Substantia nigra (tissue), 51 donors: ENCODE measurements at places on chromosomes 5 and 9.

GRCh38 chr9:92392690-92393089 lies 11.7 kb downstream of the OGN start:
- DNase-seq = no peak

- peak; percentile 28 for DNase-seq
These were observed 102.6 kb downstream of the PDZD2 start for GRCh38 chr5:31741496-31741895.

DNA sequence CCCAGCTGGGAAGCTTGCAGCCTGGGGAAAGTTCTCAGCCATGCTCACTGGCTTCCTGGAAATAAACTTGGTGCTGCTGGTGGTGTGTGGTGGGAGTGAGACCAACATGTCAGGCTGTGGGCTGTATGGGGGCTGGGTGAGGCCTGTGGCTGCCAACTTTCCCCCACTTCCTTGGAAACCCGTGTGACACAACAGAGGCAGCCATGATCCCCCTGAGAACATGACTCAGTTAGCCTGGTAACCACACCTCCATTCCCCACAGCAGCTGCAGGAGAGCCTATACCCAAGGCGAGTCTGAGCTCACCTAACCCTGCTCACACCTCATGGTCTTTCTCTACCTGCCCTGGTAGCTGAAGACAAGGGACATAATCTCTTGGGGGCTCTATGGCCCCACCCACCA lies 72.7 kb upstream of the RGMB start:
- no peak for DNase-seq

DNA sequence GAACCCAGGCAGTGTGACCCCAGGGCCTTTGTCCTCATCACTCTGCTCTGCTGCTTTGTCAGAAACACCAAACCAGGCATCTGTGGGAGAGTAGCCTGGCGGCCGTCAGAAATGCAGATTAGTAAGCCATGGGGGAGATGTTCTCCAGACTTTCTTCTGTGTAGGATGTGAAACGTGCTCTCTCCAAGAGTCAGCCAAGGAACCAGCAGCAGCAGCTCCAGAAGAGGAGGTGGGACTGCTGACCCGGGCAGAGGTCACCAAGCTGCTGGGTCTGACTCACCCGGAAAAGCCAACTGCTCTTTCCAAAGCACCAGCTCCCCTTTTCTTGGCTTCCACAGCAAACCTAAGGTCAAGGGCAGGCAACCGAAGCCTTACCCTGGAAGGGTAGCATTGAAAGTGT lies 14.4 kb upstream of the ABLIM3 start:
- no peak for DNase-seq

- peak; percentile 74 for DNase-seq
These were observed at the start of gene KCNN2 for GRCh38 chr5:114361724-114362196. Gene KCNN2, plus strand, starts transcription at chr5:114362070. Its CDS starts 70 bp downstream, at chr5:114362140.

DNA sequence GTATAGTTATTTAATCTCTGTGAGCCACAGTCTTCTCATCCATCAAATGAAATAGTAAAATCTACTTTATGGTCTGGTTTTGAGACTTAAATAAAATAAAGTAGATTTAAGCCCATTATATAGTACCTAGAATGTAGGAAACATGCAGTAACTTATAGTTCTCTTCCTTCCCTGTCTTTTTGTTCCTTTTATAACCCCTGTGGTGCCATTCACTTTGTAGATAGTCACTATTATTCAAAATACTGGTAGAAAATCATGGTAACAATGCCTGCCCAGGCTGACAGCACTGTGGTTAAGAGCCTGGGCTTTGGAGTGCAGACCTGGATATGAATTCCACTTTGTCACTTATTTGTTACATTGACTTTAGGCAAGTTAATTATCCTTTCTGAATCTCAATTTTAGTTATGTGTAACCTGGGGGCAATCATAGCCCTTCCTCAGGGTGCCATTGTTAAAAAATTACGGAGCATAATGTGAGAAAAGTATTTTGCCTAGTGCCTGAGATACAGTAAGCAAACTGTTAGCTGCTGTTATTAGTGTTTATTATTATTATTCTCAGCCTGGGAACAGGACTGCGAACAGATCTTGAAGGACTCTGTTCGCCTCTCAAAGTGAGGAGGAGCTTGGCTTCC lies 100.4 kb downstream of the RALGPS1 start:
- no peak for DNase-seq

DNA sequence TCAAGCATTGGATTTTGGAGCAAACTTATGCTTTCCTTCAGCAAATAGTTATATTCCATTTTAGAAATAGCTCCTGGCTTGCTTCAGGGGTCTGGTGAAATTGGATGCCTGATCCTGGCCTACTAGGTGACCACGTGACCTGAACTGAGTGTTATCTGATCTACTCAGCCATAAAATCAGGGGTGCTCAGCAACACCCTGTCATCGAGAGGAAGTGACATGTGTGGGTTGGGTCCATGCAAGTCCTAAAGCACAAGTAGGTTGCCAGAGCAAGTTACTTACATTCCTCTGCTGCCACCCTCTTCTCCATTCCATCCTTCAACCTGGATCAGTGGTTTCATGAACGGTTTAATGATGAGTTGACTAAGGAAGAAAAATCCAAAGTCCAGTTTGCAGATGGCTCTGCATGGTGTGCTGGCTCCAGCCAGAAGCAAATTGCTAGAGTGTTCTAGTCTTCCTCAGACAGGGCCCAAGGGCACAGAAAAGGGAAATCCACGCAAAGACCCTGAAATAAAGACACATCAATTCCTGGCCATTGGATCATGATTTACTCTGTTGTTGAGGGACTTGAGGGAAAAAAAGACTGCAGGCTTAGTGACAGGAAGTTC lies 2.8 kb upstream of the FAM193B start:
- no peak for DNase-seq

- DNase-seq = no peak
These were observed 13.7 kb downstream of the FOXD1 start for GRCh38 chr5:73434907-73435306.

DNA sequence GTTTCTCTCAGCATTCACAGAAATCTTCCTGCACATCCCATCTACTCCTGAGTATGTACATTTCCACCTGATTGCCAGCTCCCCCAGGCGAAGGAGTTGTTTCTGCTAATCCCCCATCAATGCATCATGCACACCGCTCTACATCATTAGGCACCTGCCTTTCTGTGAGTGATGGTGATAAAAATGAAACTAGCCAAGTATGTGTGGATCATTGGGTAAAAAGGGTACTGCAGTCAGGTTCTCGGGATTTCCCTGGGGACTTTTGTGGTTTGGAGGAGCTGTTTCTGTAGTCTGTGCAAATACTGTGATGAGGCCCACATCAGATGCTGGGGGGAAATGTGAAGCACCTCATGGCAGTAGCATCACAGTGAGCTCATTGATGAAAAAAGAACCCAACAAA lies 30.4 kb downstream of the CAMK4 start:
- no peak for DNase-seq

DNA sequence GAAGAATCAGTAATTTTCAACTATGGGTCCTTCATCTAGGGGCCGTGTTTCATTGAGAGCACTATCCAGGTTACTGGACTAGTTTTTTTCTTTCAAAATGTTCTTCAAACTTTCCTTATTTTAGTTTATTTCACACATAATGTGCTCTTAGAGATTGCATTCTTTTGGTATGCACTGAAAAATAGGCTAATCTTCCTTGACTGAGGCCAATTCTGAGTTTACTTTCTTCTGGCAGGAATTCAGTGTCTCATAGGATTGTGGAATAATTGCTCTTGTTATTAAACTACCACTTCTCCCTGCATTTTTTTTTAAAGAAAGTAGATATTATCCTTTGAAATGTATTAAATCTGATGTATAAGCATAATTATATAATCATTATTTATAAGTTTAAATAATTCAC lies 624.5 kb downstream of the RAB3C start:
- DNase-seq = no peak

DNA sequence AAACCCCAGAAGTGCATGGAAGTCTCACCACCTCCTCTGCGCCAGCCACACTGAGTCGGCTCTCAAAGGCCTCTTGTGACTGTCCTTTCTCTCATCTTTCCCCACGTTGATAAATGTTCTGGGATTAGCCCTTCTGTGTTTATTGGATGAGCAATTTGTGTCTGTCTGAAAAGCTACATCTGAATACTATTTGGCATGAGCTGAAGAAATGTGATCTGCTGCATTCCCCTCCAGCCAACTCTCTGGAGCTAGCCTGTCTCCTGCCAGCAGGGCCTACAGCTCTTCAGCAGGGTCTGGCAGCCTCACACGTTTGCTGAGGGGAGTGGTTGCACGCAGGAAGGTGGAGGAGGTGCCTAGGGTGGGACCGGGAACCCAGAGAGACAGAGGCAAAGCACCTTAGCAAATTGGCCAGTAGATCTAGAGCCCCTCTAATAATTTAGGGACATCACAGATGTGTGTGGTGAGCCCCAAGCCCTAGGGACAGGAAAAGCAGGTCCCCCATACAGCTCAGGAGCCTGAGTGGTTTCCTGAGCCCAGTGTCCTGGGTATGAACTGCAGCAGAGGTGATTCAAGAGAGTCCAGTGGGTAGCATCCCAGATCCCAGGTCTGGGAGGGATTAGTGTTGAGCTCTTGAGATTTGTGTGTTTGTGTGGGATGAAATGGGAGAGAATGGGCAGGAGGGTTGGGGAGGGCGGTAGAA lies 20.5 kb upstream of the B4GALT1 start:
- no peak for DNase-seq

DNA sequence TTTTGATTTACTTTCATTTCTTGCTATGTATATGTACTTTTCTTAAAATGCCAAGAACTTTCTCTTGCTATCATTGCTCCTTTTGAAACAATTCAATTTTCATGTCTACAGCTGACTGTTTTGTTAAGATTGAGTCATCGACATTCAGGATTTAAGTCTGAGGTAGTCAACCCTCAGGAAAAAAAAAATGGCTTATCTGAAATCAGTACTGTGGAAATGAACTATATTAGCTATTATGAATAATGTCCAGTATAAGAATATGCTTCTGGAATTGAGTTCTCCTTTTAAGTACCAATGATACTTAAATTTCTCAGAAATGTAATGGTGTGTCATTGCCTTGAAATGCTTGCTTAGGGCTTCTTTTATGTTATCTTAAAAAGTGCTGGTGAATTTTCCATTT lies 37.9 kb downstream of the TNFAIP8 start:
- DNase-seq = no peak

- DNase-seq = no peak
These were observed 47.7 kb downstream of the LIX1 start for GRCh38 chr5:97094579-97095317.

DNA sequence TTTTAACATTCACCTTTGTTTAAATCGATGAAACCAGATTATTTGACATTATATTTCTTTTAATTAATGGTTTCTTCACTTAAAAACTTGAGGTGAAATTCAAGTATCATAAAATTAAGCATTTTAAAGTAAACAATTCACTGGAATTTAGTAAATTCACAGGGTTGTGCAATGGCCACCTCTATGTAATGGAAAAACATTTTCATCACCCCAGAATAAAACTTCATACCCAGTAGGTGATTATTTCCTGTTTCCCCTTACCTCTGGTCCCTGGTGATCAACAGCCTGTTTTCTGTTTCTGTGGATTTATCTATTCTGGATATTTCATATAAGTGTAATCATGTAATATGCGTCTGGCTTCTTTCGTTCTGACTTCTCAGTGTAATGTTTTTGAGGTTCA lies 27.2 kb downstream of the HSPA4 start:
- no peak for DNase-seq

DNA sequence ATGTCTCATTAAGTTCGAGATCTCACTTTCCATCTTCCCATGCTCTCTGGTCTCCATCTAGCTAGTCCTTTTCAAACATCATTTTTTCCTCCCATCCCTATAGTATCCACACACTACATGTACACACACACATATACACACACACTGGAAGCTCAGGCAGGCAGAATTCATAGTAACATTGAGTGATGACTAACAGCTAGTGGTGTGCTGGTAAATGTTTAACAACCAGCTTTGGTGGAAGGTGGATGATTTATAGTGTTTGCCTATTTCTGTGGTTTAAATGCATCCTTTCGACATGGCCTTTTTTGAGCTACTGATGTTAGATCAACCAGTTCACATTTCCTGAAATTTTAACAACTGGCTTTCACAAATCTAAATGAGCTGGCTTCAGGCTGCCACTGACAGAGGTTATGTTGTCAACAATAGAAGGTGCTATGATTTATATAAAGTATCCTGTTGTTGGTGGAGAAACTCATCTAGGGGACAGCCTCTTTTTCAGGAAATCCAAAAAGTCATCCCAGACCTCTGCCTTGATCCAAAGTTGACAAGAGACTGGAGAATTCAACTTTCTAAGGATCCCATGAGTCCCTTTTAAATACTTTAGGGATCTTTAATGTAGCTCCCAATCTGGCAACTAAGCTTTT lies 117.8 kb downstream of the CCDC192 start:
- DNase-seq = no peak

- no peak for DNase-seq
These were observed 162.2 kb upstream of the STK32A start for GRCh38 chr5:147072622-147073021.

GRCh38 chr5:139474890-139475791 lies 4.3 kb downstream of the SMIM33 start:
- no peak for DNase-seq

- DNase-seq = no peak
These were observed 703.4 kb upstream of the GRAMD2B start for GRCh38 chr5:125719681-125720347.

GRCh38 chr9:88193766-88194165 lies 55.5 kb upstream of the SPATA31C2 start:
- DNase-seq = no peak

GRCh38 chr5:82334856-82335255 lies 56.7 kb upstream of the RPS23 start:
- DNase-seq = no peak
